Sigmoid colon (tissue), 7 donors: ENCODE measurements at places on chromosomes 2 and 18.

GRCh38 chr2:2172516-2172915 is 158.6 kb downstream of the MYT1L start:
- no peak for DNase-seq

- peak; percentile 66 for DNase-seq
These were observed 53.0 kb upstream of the ASAP2 start for GRCh38 chr2:9153643-9153980.

DNA sequence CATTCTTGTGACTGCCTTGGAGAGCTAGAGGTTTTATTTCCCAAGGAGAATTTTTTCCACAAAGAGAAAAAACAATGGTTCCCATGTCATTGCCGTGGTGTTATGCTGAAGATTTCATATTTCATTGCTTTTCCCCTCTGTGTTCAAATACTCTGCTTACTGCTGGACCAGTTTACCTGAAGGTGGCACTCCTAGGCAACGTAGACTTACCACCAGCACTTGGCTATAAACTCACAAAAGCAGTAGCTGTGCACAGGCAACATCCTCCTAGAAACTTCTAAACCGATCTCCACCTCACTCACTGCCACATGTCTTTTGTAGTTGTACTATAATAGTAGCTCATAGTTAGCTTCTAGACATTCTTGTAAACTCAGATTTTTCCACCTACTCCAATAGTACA is 1319.7 kb upstream of the CRIM1 start:
- no peak for DNase-seq

- DNase-seq = peak; percentile 43
These were observed 256.0 kb downstream of the KIAA1328 start for GRCh38 chr18:37084912-37085311.

GRCh38 chr2:70975237-70975636 is 3.2 kb upstream of the ANKRD53 start:
- no peak for DNase-seq

DNA sequence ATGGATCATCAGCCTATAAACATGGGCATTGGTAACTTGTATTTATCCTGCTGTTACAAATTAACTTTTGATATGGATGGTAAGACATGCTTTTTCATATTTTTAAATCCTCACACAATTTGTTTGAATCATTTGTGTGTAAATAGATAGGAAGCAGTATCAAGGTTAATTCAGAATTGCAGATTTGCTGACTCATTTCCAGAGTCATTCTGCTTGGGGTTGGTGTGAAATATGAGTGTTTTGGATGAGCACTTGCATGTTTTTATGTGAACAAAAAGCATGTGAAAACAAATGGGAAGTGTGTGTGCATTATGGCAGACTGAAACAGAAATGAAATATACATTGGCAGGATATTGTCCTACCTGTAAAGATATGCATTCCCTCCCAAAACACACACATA is 11.8 kb downstream of the CCDC85A start:
- DNase-seq = no peak

GRCh38 chr18:9796935-9797549 is 88.7 kb upstream of the TXNDC2 start:
- no peak for DNase-seq

GRCh38 chr2:143823876-143824275 is 694.7 kb downstream of the ARHGAP15 start:
- no peak for DNase-seq

DNA sequence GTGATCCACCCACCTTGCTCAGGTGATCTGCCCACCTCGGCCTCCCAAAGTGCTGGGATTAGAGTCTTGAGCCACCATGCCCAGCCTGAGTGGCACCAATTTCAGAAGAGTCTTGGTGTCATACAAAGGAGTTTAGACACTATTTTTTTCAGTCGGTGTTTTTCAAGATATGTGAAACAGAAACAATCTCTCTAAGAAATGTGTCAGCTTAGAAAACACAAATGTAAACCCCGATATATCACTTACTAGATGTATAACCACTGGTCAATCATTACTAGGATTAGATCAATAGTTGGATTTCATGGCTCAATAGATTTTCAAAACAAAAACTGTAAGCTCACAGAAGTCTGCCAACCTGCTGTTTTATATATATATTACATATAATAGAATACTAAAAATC is 67.2 kb upstream of the FRZB start:
- DNase-seq = no peak

GRCh38 chr2:39860538-39860937 is 81.5 kb upstream of the THUMPD2 start:
- DNase-seq = no peak

GRCh38 chr18:10950876-10951630 is 198.3 kb downstream of the PIEZO2 start:
- DNase-seq = no peak

DNA sequence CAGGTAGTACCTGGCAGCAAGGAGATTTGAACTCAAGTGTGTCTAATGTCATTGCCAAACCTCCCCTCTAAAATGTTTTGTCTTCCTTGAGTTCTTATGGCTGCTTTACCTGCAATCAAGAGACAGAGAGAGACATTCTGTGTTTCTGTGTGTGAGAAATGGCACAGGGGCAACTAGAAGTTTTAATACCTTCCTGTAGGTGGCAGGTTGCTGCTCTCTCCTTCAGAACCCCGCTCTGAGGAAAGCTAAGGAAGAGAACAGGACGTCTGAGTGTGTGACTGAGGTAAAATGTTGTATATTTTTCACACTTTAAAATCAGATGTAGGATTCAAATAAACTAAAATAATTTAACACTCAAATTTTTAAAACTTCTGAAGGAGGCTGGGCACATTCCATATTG is 19.2 kb downstream of the DTNA start:
- DNase-seq = no peak

DNA sequence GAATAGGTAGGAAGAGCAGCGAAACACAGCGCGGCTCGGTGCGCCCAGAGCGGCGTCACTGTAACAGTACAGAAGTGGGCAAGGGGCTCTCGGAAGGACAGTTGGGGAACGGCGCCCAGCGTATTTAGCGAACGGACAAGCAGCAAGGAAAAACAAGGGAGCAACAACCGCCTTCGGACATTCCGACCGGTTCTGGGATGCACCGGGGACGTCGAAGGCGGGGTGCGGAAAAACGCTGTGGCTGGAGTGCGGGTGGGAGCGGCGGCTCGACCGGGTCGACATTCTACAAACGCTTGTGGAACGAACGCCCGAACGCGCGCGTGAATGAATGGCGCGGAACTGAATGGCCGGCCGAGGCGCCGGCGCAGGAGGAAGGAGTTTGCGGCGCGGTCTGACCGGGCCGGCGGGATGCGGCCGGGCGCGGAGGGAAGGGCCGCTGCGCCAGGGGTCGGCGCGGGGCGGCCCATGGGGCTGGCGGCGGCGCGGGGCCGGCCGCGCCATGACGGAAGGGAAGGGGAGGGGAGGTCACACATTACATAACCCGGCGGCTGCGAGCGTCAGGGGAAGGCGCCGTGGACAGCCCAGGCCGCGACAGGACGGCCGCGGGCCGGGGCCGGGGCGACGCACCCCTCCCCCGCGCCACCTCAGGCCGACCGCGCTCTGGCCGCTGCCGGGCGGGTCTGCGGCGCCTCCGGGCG is 605 bp downstream of the REV1 start:
- DNase-seq = peak; percentile 85

DNA sequence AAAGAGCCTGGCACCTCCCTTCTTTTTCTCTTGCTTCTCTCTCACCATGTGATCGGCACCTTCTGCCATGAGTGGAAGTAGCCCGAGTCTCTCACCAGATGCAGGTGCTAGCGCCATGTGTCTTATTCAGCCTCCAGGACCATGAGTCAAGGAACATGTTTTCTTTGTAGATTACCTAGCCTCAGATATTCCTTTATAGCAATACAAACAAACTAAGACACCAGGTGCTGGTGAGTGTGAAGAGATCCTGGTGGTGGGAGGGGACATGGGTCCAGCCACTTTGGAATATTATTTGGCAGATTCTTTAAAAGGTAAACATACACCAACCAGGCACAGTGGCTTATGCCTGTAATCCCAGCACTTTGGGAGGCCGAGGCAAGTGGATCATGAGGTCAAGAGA is 5.9 kb upstream of the USP40 start:
- no peak for DNase-seq

GRCh38 chr2:239369631-239370161 is 31.1 kb downstream of the HDAC4 start:
- DNase-seq = peak; percentile 83

GRCh38 chr2:127841466-127842178 is 16.3 kb downstream of the POLR2D start:
- DNase-seq = no peak

- no peak for DNase-seq
These were observed 26.6 kb downstream of the MFF start for GRCh38 chr2:227351639-227352038.

DNA sequence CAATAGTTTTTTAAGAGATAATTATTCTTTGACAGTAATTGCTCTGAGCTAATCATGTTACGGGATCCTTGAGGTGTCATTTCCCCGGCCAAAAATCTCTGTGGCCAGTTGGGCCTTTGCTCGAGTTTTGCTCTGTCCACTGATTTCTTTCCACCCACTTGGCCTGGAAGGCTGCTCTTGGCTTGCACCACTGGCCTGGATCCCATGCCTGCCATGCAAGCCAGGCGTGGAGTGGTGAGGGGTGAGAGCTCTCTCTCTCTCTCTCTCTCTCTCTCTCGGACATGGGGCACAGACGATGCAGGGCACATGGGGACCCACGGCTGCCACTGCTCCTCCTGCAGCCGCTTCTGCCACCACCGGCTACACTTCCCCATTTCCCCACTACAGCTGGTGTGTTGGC is 853.0 kb upstream of the GCFC2 start:
- DNase-seq = no peak

- DNase-seq = peak; percentile 81
These were observed 9.2 kb upstream of the KYNU start for GRCh38 chr2:142868229-142868762.

GRCh38 chr18:37393945-37394609 is 171.5 kb downstream of the CELF4 start:
- DNase-seq = peak; percentile 79

DNA sequence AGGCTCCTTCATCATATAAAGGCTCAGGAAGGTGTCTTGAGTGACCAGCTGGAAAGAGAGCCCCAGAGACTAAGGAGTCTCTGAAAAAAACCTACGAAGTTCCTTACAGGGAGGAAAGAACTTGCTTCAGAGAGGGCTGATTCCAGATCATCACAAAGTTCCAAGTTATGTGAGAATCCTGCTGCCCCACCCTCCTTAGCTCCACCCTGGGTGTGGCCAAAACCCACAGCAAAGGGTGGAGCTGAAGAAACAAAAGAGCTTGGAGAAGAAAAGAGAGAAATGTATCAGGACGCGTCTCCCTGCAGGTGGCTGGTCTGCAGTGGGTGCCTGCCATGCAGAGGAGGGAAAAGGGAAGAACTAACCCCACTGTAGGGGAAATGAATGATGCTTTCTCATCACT is 32.8 kb upstream of the ZNF396 start:
- DNase-seq = no peak

DNA sequence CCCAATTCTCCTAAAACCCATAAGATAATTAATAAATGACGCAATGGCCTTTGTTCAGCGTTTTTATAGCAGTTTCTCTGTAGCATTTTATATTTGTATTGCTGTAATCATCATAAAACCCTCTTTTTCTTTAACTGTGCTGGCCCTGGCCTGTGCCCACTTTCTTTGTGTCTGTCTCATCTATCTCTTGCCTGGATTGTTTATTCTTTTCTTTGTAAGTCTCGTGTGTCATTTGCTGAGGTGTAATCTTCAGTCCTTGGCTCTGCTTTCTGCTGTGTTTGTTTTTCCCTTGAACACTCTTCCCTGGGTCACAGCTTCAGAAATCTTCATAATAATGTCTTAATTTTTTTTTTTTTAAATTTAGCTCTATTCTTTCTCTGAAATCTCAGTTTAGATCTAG is 525.8 kb upstream of the LINC00305 start:
- DNase-seq = no peak

GRCh38 chr2:13193075-13193474 is 476.3 kb downstream of the TRIB2 start:
- no peak for DNase-seq

DNA sequence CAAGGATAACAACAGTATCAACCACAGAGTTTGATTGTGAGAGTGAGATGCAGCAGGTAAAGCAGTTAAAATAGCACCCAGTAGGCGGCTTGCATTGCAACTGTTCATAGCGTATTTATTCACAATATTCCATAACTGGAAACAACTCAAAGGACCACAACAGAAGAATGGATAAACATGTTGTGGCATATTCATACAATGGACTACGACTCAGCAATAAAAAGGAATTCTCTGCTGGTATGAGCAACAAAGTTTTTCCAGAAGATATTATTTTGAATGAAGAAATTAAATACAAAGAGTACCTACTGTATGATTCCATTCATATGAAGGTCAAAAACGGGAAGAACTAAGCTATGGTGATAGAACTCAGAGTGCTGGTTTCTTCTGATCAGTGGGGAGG is 25.2 kb downstream of the GPATCH11 start:
- DNase-seq = no peak

GRCh38 chr2:32801741-32802140 is 145.0 kb upstream of the LTBP1 start:
- DNase-seq = no peak

GRCh38 chr2:46239175-46239846 is 57.9 kb upstream of the EPAS1 start:
- no peak for DNase-seq

- DNase-seq = no peak
These were observed 14.1 kb upstream of the PMAIP1 start for GRCh38 chr18:59885579-59886163.

GRCh38 chr2:102486941-102487702 is 14.1 kb downstream of the SLC9A4 start:
- DNase-seq = no peak

DNA sequence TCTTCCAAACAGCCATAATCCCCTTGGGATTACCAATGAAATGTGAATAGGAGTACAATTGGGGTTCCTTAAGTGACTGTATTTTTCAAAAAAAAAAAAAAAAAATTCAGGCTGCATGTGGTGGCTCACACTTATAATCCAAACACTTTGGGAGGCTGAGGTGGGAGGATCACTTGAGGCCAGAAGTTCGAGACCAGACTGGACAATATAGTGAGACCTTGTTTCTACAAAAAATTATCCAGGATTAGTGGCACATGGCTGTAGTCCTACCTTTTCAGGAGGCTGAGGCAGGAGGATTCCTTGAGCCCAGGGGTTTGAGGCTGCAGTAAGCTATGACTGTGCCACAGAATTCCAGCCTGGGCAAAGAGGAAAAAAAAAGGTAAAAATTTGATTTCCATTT is 189.6 kb upstream of the GATA6 start:
- DNase-seq = no peak

DNA sequence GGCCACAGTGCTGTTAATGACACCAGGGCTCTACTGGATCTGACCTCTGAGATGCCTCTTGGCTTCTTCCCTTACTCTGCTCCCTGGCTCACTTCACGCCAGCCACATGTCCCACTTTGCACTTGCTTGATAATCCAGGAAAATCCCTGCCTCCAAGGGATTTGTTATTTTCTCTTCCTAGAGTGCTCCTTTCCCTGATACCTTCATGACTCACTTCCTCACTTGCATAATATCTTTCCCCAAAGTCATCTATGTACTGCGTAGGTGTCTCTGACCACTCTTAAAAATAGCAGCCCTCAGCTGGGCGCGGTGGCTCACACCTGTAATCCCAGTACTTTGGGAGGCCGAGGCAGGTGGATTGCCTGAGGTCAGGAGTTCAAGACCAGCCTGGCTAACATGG is 572.3 kb downstream of the PLCL1 start:
- no peak for DNase-seq
